Daoy (cell line): ENCODE measurements at places on chromosomes 7 and 10. TPM values are rescaled to one million over a fixed set of nuclear protein-coding genes. Genes with fewer than 3 reads are reported as not detected.

C7orf33 gene
- total RNA-seq = not detected in 2 replicates

MYO1G gene
- 0.06 and 0.34 TPM in 2 replicates for total RNA-seq

VWDE gene
- total RNA-seq = 0.42 and 0.97 TPM in 2 replicates

ZNF394 gene
- total RNA-seq = 33.4 and 37.5 TPM in 2 replicates

RGR gene
- total RNA-seq = not detected in 2 replicates

ELAPOR2 gene
- total RNA-seq = 5.9 and 13.9 TPM in 2 replicates

ITIH5 gene
- total RNA-seq = 0.06 TPM in 1 of 2 replicates, not detected in the other

SUN3 gene
- not detected in 2 replicates for total RNA-seq

ARL3 gene
- total RNA-seq = 5.9 and 9.0 TPM in 2 replicates

GLI3 gene
- total RNA-seq = 4.3 and 7.2 TPM in 2 replicates

TECPR1 gene
- total RNA-seq = 5.2 and 33.1 TPM in 2 replicates

ACSM6 gene
- not detected in 2 replicates for total RNA-seq

TMEM236 gene
- total RNA-seq = 0.06 TPM in 1 of 2 replicates, not detected in the other

CLDN3 gene
- 0.11 TPM in 1 of 2 replicates, not detected in the other for total RNA-seq

PODXL gene
- 27.1 and 27.8 TPM in 2 replicates for total RNA-seq

EGFR gene
- total RNA-seq = 58.2 and 66.6 TPM in 2 replicates

NUPR2 gene
- total RNA-seq = not detected in 2 replicates

CPA4 gene
- 85.6 and 98.8 TPM in 2 replicates for total RNA-seq

LIPJ gene
- total RNA-seq = not detected in 2 replicates

FAM204A gene
- 91.3 and 97.8 TPM in 2 replicates for total RNA-seq

OR6B1 gene
- not detected in 2 replicates for total RNA-seq

FKBP6 gene
- under 0.01 TPM in 1 of 2 replicates, not detected in the other for total RNA-seq

PHKG1 gene
- 1.5 TPM in 1 of 2 replicates, not detected in the other for total RNA-seq

TMEM229A gene
- not detected in 2 replicates for total RNA-seq
